ENCODE measurements at places on chromosomes 13 and 19. TPM values are rescaled to one million over a fixed set of nuclear protein-coding genes. Genes with fewer than 3 reads are reported as not detected.

The SLC15A1 gene
- not detected for total RNA-seq

The ZNF723 gene
- total RNA-seq = not detected

The PCDH8 gene
- total RNA-seq = not detected

The DPY19L3 gene
- 5.2 TPM for total RNA-seq

The ETV2 gene
- total RNA-seq = 0.27 TPM

The FCAR gene
- 0.32 TPM for total RNA-seq

The ICAM4 gene
- total RNA-seq = 0.52 TPM

The PRSS57 gene
- total RNA-seq = not detected

The ZNF492 gene
- total RNA-seq = 0.12 TPM

The PALM3 gene
- total RNA-seq = not detected

The TLE2 gene
- total RNA-seq = 66.5 TPM

The SH2D3A gene
- 0.15 TPM for total RNA-seq

The SELENOV gene
- total RNA-seq = not detected

The SIGLEC5 gene
- 0.84 TPM for total RNA-seq

The SERPINE3 gene
- total RNA-seq = not detected

The DACH1 gene
- total RNA-seq = 3.5 TPM

The CYP2A7 gene
- not detected for total RNA-seq

The CEACAM3 gene
- total RNA-seq = 0.32 TPM

The GIPC1 gene
- 55.9 TPM for total RNA-seq

The TRAPPC6A gene
- total RNA-seq = 13.7 TPM

The ZNF625 gene
- total RNA-seq = 2.9 TPM

The KLK4 gene
- not detected for total RNA-seq

The SIN3B gene
- 26.0 TPM for total RNA-seq

The ZNF497 gene
- 0.55 TPM for total RNA-seq

The SLC46A3 gene
- total RNA-seq = 18.1 TPM

The CALR gene
- 422 TPM for total RNA-seq

The SPRY2 gene
- total RNA-seq = 37.6 TPM

The LPAR2 gene
- total RNA-seq = 1.6 TPM

The KIR2DL1 gene
- total RNA-seq = not detected

The TNFSF9 gene
- total RNA-seq = 1.0 TPM

The NLRP4 gene
- not detected for total RNA-seq

The TUBGCP3 gene
- 16.0 TPM for total RNA-seq

The OR7D2 gene
- 0.07 TPM for total RNA-seq

The TUBA3C gene
- total RNA-seq = not detected

The MAU2 gene
- total RNA-seq = 31.4 TPM

The SBK2 gene
- 15.2 TPM for total RNA-seq

The LHB gene
- total RNA-seq = not detected

The DIAPH3 gene
- total RNA-seq = 0.22 TPM

The FAM187B gene
- not detected for total RNA-seq

The ZNF575 gene
- 1.8 TPM for total RNA-seq

The FFAR3 gene
- total RNA-seq = not detected

The CYP4F22 gene
- not detected for total RNA-seq

The ZNF558 gene
- total RNA-seq = 10.8 TPM

The ZNF574 gene
- 10.2 TPM for total RNA-seq

The RGL3 gene
- total RNA-seq = 6.4 TPM

The PSG11 gene
- total RNA-seq = not detected

The DCT gene
- 0.12 TPM for total RNA-seq

The LYPD3 gene
- 0.15 TPM for total RNA-seq

The HSD11B1L gene
- 5.5 TPM for total RNA-seq

The PROSER1 gene
- total RNA-seq = 13.4 TPM

The CD177 gene
- total RNA-seq = 0.22 TPM

The RAP2A gene
- 15.5 TPM for total RNA-seq

The ATP4A gene
- total RNA-seq = not detected

The USF2 gene
- 170 TPM for total RNA-seq

Data from left ventricle myocardium superior (tissue), 1 donor.